NCI-H1694 treated with DMSO at 0.1 percent for 48 hours (cell line): ENCODE measurements at places on chromosomes 3 and 15.

DNA sequence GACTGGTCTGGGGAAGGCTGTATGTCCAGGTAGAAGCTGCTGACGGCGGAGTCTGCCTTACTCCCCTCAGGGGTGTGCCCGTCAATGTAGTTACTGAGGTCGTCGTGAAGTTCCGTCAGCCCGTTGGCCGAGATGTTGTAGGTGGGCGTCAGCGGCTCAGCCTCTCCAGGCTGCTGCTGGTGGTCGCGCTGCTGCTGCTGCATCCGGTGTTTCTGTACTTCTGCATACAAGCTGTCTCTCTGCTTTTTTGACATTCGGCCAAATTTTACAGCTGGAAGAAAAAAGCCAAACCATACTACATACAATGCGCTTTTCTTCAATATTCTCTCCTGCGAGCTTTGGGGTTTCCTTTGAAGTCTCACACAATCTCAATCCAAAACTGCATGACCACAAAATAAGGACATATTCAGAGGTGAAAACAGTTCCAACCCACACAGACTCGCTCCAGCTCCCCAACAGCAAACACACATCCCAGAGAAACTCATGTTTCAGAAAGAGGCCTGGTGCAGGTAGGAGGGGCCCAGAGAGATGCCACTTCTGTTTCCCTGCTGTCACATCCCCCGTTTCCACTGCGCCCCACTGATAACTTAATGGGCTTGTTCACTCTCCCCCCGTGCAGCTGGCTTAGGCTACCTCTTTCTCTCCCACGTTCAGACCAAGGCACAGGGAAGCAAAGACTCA, 32.5 kb upstream of the ICE2 start:
- peak; percentile 31 for DNase-seq

- DNase-seq: no peak
These were observed 1037.8 kb downstream of the OTOL1 start for GRCh38 chr3:162534431-162534830.

- DNase-seq: no peak
These were observed 130.2 kb upstream of the UMPS start for GRCh38 chr3:124599779-124600693.

- DNase-seq: no peak
These were observed 58.2 kb downstream of the ZBTB38 start for GRCh38 chr3:141426404-141427034.

- no peak for DNase-seq
These were observed 181.2 kb upstream of the TTC14 start for GRCh38 chr3:180420804-180421203.
